ENCODE measurements at places on chromosomes 3 and 15.

- no peak for DNase-seq
These were observed 79.3 kb downstream of the CGGBP1 start for GRCh38 chr3:87979527-87979926.

DNA sequence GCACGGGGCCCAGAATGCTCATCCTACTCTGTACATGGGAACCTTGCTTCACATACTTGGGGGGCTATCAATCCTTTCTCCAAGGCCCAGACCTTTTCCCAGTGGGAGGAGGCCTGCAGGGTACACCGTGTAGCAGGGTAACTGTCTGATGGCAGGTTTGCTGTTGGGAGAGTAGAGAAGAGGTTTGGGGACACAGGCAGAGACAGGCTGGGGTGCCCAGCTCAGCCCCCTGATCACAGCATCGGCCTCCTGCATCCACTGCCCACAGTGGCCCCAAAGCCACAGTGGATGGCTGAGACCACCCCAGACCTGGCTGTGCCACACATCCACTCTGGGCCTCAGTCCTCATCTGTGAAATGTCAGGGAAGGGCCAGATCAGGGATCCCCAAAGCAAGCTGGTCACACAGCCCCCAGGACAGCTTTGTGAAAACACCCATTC, 5.6 kb downstream of the CHRNA3 start:
- DNase-seq = no peak

- no peak for DNase-seq
These were observed 29.8 kb upstream of the CLRN1 start for GRCh38 chr3:151002003-151002981.

DNA sequence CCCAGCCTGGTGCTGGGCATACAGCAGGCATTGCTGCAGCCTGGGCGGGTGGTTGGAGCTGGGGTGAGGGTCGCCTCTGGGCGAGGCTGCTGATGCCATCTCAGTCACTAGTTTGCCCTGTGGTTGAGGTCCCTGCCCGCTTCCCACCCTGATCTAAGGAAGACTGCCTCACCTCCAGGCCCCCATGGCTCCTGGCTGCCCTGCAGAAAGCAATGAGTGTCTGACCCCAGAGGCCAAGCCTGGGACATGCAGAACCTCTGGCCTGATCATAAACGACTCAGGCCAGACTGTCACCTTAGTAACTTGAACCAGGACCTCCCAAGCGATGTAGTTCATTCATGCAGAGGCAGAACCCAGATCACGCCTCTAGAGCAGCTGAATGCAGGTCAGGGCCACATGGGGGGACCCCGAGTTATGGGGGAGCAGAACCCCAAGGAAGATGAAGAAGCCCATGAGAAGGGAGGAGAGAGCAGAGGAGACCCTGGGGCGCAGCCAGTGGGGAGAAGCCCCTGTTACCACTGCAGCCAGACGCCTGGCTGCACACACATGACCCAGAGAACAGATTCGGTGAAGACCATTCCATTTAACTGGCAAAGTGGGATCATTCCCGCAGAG, 213.9 kb downstream of the TBC1D2B start:
- DNase-seq = no peak

DNA sequence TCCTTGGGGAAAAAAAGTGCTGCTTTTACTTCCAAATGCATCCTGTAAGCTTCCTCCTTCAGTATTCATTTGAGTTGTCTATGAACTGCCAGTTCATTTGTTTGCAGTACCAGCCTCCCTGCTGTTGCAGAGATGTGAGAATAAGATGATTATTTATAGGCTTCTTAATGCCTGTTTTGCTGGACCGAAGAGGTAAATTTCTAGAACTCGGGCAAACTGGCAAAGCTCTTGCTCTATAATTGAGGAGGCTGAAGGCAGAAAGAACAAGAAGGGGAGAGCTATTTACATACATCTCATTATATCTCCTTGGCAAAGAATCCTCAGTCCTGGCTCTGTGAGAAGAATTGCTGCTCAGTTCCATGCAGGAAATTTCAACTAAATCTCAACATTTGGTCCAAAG, 790.4 kb downstream of the GRM7 start:
- no peak for DNase-seq

DNA sequence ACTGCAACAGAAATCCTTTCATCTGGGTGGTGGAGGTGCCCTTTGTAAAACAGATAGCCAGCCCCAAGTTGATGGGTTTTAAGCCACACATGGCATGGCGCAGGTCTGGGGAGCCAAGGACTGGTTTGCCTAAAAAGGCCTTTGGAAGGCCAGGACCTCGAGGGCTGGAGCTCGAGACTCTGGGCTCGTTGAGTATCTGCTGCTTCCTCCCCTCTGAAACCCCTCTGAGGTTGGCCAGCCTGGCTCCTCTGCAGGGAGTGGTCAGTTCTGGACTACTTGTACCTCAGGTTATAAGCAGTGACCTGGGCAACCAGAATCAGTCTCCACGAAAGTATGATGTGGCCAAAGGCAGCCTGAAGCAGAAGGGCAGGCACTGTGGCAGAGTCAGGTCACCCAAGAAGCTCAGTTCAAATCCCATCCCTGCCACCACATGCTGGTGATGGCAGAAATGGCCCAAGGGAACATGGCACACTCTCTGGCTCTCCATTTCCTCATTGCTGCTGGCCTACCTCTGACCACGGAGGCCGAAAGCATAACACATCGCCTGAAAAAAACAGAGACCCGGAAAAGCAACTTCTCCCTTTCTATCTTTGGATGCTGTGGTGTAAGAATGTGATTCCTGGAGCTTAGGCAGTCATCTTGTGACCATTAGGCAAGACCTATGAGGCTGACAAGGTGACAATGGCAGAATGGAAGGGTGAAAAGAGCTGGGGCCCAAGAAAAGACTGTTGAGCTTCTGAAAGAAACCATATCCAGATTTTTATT, 51.2 kb downstream of the WNT7A start:
- no peak for DNase-seq

DNA sequence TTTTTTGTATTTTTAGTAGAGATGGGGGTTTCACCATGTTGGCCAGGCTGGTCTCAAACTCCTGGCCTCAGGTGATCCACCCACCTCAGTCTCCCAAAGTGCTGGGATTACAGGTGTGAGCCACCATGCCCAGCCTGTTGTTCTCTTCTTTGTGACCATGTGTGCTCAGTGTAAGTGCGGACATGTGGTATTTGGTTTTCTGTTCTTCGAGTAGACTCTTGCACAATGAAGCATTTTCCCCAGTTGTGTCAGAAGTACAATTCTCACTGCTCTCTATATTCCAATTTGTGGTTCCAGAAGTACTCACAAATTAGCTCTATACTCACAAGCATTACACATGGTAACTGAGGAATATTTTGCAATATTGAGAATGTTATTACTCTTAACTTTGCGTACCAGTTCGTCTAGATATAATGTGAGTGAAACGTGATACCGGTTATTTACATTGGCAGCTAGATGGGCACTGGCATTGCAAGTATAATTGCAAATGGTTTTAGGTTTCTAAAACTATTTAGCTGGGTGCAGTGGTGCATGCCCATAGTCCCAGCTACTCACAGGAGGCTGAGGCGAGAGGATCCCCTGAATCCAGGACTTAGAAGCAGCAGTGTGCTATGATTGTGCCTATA, 34.2 kb upstream of the MTMR14 start:
- DNase-seq = no peak

GRCh38 chr3:121411523-121411922, 134.3 kb downstream of the POLQ start:
- DNase-seq = no peak

DNA sequence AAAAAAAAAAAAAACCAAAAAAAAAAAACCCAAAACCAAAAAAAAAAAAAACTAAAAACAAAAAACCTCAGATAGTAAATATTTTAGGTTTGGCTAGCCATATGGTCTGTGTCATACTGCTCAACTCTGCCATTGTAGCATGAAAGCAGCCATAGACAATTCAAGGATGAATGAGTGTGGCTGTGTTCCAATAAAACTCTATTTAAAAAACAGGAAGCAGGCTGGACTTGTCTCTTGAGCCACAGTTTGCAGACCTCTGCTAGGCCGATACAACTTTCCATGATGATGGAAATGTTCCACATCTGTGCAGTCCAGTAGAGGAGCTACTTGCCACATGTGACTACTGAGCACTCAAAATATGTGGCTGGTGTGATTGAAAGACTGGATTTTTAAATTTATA, 11.1 kb downstream of the EFCAB12 start:
- no peak for DNase-seq

- DNase-seq = no peak
These were observed 528.2 kb upstream of the CBLB start for GRCh38 chr3:106397006-106397405.

DNA sequence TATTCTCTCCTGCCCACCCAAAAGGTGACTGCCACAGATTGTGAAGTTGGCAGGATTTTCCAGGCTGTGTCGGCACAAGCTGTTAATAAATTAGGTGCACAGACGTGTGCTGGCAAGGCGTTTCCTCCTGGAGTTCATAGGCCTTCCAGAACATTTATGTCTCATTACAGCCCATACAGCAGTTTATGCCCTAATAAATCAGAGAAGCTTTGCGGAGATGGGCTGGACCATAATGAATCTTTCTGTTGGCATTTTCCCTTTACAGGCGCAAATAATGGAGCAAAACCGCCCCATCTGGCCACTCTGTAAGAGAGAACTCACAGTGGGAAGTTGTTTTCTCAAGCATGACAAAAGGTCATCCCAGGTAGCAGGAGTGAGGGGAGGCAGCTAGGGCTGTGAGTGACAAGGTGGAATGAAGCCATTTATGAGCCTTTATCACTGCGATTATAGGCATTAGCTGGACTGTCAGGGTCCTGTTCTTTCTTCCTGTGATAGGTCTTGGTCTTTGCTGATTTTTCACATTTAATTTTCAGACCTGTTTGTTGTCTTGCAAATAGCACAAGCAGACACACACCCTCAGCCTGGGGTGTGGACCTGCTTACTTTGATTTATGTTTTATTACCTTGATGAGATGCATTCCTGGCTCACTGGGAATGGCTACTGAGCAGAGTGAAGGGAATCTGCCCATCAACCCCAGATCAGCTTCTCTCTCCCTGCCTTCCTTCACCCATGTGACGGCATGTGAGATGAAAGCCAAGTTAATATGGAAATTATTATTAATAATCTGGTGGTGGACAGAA, 257.5 kb downstream of the LRTM1 start:
- DNase-seq = no peak

DNA sequence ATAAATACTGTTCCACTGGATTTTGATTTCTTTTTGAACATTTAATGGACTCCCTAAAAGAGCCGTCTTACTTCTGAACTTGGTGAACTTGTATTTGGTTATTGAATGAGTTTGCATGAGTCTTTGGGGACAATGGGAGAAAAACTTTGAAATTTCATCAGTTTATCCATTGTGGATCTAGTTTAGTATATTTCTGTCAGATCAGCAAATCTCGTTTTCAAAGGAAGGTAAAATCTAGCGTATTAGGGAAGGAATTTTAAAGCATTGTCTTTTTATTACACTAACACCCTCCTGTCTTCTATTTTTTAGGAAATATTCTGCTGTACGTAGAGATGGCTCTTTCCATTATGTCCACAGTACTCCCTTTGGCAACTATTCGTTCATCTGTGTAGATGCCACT, 12.8 kb downstream of the TMEM62 start:
- DNase-seq = no peak

GRCh38 chr3:80050826-80051601, 283.2 kb upstream of the ROBO1 start:
- no peak for DNase-seq

DNA sequence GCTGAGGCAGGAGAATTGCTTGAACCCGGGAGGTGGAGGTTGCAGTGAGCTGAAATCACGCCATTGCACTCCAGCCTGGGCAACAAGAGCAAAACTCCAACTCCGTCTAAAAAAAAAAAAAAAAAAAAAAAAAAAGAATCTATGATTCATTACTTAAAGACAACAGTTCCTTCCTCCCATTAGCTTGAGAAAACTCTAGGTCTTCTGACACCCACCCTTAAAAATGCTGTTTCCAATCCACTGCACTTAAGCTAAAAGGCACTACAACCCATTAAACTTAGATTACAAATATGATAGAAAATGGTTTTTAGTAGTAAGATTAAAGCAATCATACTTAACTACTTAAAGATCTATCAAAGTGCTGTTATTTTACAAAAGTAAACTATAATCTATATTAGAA, 40.0 kb upstream of the BHLHE40 start:
- DNase-seq = no peak

- DNase-seq = no peak
These were observed 340.3 kb upstream of the RBMS3 start for GRCh38 chr3:28940530-28940929.

DNA sequence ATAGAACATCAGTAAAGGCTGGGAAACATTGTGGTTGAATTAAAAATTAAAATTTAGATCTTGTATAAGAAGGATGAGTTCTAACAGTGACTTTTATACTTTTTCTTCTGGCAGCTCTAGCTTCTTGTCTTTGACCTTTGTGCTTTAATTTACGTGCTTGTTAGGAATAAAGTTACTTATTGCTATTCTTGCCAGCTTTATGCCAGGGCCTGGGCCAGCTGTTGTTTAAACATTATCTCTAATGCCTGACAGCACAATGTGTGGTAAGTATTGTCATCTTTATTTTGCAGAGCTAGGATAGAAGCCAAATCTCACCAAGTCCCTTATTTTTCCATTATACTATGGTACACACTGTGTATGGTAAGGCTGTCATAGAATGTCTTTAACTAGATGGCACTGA, 766.7 kb upstream of the GOLIM4 start:
- DNase-seq = no peak

- no peak for DNase-seq
These were observed 59.7 kb downstream of the MAP3K13 start for GRCh38 chr3:185422677-185423076.

DNA sequence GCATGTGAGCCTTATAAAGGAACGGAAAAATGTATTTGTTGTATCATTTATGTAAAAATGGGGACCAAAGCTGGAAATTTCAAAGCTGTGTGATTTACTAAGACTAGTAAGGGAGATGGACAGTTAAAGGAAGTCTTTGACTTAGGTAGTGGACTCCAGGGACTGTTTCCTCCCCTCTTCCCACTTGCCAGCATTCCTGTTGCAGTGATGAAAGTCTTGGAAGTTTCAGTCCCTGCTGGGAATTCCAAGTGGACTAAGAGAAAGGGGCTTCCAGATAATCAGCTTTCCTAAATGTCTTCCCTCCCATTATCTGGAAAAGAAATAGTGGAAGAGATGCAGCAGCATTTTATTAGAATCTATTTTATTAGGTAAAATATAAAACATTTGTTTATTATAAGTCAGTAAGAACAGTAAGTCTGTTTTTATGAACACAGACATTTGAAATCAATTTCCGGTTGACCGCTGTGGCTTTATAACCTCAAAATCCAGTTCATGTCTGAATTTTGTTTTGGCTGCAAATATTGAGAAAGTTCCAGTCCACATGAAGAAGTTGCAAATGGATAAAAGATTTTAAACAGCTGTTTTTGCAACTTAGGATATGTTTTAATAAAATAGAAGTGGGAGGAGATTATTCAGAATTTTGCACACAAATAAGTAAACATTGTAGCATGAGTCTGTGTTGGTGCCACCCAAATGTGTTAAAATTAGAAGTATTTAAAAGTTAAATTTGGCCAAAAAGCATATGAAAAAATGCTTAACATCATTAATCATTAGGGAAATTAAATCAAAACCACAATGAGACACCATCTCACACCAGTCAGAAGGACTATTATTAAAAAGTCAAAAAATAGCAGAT, 141.8 kb downstream of the IL20RB start:
- DNase-seq = no peak

GRCh38 chr3:3087716-3088465, 22.3 kb downstream of the IL5RA start:
- DNase-seq = no peak
